Left lung (tissue), 14 donors: ENCODE measurements at places on chromosomes 2 and 18. TPM values are rescaled to one million over a fixed set of nuclear protein-coding genes. Genes with fewer than 3 reads are reported as not detected.

The SPC25 gene
- polyA plus RNA-seq = 18.1 TPM

DNA sequence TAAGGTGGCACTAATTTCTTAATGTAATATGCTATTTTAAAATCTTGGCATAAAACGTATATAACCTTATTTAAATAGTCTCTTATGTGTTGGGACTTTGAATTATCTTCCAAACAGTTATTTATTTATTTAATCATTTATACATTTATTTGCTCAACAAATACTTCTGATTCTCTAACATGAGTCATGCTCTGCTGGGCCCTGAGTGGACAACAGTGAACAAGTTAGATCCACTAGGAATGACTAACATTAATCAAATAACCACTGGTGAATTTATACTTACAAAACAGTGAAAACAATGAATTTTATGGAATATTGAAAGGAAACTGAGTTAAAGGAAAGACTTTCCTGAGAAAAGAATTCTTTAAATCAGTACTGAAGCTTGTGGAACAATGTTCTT lies 1257.2 kb upstream of the CHAC2 start:
- DNase-seq = no peak

DNA sequence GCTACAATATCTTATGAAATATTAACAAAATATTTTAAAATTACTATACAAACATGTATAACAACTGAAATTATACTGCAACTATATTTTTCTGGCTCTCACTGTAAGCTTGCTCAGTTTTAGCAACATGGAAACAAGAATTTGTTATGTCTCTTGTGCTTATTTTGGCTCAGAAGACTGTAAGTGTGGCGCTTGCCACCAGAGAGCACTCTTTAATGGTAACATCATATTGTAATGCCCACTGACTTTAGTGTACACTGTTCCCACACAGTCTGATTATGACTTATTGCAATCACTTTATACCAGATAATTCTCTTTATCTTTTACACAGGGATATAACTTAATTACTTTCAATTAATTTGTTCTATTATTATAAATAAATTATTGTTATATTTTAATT lies 1500.6 kb upstream of the TMEFF2 start:
- peak; percentile 8 for DNase-seq

GRCh38 chr2:80073134-80073561 lies 231.4 kb downstream of the LRRTM1 start:
- peak; percentile 70 for DNase-seq

DNA sequence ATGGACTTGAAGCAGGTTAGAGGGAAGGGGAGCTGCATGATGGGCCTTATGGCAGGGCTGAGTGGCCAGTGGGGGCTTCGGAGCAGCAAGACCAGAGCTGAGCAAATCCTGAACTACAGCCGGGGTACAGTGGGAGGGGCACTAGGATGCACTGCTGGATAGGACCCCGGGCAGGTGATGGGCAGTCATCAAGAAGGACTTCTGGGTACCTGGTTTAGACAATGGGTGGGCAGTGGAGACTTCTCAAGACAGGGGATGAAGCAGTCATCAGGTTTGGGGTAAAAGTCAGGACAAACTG lies 507.4 kb upstream of the MYT1L start:
- DNase-seq = no peak

DNA sequence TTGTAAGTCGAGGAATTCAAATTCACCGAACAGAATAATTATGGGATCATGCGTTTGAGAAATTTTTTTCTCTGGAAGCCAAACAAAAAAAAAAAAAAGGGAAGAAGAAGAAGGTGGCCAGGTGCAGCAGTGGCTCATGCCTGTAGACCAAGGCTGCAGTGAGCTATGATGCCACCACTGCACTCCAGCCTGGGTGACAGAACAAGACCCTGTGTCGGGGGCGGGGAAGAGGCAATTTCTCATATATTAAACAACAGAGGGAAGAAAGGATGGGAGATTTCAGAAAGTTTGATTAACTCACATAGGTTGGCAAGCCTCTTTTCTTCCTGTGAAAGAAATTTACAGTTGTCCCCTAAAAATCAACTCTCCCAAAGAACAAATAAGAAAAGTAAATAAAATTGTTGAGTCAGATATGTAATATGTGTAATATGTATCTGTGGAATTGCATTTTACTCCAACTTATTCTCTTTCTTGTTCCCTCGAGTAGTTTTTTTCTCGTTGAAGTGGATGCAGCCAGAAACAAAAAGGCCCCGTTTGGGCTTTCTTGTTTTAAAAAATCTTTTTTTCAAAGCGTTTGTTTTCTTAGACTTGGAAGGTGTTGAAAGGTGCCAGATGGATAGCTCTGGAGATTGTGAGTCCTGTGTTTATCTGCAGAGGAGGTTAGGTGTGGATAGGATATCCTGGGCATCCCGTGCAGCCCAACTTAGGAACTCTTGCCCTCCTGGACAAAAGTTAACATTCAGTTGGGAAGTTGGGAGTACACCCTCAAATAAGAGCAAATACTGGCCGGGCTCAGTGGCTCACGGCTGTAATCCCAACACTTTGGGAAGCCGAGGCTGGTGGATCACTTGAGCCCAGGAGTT lies 25.4 kb upstream of the FMNL2 start:
- no peak for DNase-seq

The PDE1A gene
- 12.1 TPM for polyA plus RNA-seq

The DTNB gene
- polyA plus RNA-seq = 28.4 TPM

The FLACC1 gene
- 4.2 TPM for polyA plus RNA-seq

GRCh38 chr2:184814421-184814820 lies 216.1 kb downstream of the ZNF804A start:
- DNase-seq = peak; percentile 0

The GCG gene
- not detected for polyA plus RNA-seq

The SYT4 gene
- polyA plus RNA-seq = 1.4 TPM

- DNase-seq = no peak
Measured at GRCh38 chr2:68974251-68974650, at the start of gene GKN1. GKN1 (plus strand) TSS chr2:68974636; CDS start chr2:68974678, 42 bp downstream.

GRCh38 chr2:26570083-26570430 lies 71.1 kb downstream of the CIB4 start:
- no peak for DNase-seq

The POTEE gene
- polyA plus RNA-seq = 0.21 TPM

DNA sequence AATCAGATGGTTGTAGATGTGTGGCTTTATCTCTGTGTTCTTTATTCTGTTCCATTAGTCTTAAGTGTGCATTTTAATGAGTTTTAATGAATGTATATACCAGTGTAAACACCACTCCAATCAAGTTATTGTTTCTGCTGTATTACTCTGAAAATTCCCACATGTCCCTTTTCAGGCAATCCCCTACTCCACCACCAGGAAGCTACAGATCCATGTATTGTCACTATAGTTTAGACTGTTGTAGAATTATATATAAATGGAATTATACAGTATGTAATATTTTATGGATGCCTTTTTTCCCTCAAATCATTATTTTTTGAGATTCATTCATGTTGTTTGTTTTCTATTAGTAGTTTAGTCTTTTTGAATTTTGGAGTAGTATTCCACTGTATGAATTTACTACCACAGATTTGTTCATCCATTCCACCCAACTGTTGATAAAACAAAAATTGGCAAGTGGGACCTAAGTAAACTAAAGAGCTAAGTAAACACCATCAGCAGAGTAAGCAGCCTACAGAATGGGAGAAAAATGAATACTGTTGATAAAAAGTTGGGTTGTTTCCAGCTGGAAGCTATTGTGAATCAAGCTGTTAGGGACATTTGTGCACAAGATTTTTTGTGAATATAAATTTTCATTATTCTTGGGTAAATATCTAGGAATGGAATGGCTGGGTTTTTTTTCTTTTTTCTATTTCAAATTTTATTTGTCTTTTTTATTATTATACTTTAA lies 262.0 kb downstream of the CAMKMT start:
- no peak for DNase-seq

DNA sequence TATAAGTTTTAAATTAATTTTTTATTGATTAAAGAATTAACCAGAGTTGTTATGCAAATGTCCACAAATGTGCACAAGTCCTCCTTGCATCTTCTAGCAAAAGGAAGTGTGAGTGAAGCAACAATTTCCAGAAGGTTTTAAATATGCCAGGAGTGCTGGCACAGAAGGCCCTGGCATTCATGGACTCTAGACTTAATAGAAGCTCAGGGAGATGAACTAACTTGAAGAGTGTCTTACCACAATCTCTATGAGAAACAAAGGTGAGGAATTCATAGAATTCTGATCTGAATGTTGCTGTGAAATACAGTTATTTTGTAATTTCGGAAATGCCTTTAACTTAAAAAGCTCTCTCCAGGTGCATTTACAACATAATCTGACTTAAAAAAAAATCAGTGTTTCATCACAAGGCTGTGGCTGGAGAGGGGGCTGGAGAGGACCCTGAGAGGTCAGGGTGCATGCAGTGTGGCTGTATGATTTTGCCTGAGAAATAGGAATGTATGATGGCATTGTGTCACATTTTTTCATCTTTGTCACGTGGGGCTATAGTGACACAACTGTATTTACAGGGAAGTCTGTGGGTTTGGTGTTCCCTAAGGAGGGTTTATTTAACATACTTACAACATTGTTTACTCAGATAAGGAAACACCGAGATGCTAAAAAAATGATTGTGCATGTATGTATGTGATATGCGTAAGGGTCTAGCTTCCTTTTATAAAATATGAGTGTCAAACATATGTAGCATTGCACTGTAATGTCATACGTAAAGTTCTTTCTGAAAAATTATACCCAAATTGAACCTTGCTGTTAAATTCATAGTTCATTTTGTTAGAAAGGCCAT lies 66.2 kb downstream of the MAP4K4 start:
- DNase-seq = no peak

DNA sequence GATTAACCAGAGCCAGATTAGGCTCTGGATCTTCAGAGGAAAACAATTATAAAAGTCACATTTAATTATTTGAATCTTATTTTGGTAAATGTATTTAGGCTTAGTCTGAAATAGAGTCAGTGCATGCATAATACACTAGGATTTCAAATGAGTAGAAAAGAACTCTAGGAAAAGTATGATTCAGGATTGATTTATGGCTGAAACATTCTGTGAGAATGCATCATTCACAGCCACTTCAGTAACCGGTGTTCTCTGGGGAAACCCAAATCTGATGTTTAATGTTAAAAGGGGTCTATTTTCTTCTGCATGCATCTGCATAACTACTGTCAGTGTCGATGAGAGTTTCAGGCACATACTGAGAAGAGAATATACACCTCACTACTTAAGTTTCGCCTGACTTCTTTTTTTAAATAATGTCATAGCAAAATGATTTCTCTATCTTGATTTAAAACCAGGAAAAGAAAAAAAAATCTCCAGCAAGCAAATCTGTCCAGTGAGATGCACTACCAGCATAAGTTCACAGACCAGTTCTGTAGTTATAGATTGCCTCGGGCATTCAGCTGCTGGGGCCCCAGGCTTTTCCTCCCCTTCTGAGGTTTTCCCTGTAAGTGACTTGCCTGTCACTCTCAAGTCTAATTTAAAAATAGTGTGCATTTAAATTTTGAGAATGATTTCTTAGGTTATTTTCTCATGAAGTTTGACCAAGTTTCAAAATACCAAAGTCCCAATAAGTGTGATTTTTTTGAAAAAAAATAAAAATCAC lies 501.5 kb downstream of the NR4A2 start:
- no peak for DNase-seq

The DSC3 gene
- 0.14 TPM for polyA plus RNA-seq

The ICA1L gene
- 22.0 TPM for polyA plus RNA-seq

- DNase-seq = no peak
Measured at GRCh38 chr18:47417807-47418206, 166.3 kb upstream of the SKOR2 start.

- no peak for DNase-seq
Measured at GRCh38 chr2:199405241-199405640, 52.5 kb downstream of the SATB2 start.

DNA sequence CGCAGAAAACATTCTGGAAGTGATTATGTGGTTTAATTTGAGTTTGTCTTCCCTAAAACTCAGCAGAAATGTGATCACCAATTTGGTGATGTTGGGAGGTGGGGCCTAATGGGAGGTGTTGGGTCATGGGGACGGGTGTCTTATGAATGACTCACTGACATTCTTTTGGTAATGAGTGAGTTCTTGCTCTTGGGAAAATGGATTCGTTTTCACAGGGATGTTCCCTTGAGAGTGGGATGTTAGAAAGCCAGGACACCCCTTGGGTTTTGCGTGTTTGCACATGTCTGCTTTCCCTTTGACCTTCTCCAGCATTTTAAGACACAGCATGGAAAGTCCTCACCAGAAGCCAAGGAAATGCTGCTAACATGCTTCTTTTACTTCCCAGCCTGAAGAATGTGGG lies 321.5 kb upstream of the NT5C1B start:
- DNase-seq = no peak

GRCh38 chr18:3842844-3843243 lies 392.9 kb downstream of the TGIF1 start:
- no peak for DNase-seq

- peak; percentile 63 for DNase-seq
Measured at GRCh38 chr2:27509326-27509725, 12.7 kb downstream of the GCKR start.

- DNase-seq = peak; percentile 37
Measured at GRCh38 chr2:8641301-8641965, 40.4 kb upstream of the ID2 start.

GRCh38 chr18:32661486-32662299 lies 111.1 kb downstream of the KLHL14 start:
- DNase-seq = no peak

GRCh38 chr18:57437766-57438671 lies 2.8 kb downstream of the ONECUT2 start:
- DNase-seq = peak; percentile 35

DNA sequence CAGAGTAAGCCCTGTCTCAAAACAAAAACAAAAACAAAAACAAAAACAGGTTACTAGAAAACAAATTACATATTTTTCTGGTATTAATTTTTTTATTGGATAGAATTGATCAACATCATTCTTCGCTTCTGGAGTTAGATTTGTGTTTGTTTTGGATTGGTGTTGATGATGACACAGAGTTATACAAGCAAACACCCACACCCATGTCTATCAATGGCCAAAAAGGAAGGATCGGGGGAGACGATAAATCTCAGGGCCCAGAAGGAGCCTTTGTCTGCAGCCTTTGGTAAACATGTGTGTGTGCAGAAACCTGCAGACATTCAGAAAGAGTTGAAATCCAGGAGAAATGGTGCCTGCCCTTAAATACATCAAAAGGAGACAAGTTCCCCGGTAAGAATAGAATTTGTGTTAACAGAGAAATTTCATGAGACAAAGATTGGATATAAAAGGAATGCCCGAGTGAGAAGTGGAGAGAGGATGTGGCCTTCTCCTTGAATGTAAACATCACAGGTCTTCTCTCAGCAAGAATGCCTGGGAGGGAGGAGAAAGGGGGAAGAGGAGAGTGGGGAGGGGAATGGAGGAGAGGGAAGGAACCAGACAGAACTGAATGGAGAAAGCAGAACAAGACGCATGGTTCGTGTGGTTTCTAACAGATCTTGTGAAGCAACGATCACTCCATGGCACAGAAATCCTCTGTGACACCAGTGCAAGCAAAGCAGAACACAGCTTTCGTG lies 40.4 kb upstream of the TMEM178A start:
- no peak for DNase-seq

GRCh38 chr18:32111706-32112105 lies 20.0 kb downstream of the RNF138 start:
- no peak for DNase-seq

DNA sequence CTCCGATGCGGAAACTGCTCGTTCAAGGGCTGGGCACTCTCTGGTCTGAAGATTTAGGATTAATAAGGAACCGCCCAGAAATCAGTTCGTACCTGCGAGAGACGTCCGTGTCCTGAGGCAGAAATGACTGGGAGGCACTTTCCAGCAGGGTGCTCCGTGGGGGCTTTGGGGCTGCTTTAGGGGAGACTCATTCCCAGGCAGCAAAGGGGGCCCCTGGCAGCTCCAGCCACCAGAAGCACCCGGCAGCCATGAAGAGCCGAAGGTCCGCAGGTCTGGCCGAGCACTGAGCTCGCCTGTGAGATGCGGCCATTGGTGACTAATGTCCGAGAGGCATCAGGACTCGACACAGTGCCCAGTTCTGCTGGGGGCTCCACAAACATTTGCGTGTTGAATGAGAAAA lies 20.9 kb downstream of the KCNG2 start:
- no peak for DNase-seq
